Vagina (tissue), 2 donors: ENCODE measurements at places on chromosomes 6 and 20.

DNA sequence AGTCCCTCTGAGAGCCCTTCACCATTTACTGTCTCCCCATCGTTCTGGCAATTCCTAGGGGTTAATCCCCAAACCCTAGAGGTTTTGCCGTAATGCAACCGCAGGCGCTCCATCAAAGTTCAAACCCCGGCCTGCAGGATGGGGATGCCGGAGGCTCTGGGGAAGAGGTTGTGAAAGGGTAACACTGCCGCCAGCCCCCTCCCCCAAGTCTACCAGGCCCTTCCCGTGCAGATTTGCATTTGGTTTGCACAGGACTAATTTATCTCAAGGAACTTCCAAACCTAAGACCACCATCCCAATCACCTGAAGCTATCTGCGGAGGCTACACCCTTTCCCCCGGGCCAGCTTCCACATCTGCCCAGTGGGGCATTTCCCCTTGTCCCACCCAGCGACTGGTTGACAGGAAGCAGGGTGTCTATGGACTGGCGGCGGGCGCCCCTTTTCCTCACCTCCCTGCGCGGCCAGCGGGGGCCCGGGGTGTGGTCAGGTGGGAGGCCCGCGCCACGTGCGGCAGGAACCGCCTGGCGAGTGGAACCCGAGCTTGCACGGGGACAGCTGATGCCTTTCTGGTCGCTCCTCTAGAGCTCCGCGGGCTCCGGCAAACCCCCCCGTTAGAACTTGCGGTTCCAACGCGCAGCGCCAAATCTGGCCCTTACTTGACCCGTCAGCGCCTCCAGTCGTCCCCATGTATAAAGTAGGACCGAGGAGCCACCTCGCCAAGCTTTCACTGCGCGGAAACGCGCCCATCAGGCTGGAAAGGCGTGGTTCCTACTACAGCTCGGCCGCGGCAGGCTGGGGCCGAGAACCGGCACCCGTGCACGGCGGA is 9.4 kb upstream of the SLC4A11 start:
- DNase-seq, result no peak

- DNase-seq, result no peak
Observed at GRCh38 chr6:1624058-1624850, 14.5 kb downstream of the FOXC1 start.

GRCh38 chr6:166204852-166205650 is 37.4 kb upstream of the TBXT start:
- DNase-seq, result no peak

DNA sequence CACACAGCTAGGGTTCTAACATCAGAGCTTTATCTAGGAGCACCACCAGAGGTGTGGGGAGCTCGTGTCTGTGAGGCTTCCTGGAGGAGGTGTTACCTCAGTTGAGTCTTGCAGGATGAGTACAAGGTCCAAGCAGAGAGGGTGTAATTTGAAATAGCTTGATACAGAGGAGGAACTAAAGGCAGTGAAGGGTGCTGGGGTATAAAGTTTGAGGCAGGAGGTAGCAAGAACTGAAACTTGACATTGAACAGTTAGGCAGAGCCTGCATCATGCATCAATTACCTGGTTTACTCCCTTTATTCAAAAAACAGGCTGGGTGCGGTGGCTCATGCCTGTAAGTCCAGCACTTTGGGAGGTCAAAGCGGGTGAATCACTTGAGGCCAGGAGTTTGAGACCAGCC is 241.2 kb downstream of the UST start:
- DNase-seq, result no peak

DNA sequence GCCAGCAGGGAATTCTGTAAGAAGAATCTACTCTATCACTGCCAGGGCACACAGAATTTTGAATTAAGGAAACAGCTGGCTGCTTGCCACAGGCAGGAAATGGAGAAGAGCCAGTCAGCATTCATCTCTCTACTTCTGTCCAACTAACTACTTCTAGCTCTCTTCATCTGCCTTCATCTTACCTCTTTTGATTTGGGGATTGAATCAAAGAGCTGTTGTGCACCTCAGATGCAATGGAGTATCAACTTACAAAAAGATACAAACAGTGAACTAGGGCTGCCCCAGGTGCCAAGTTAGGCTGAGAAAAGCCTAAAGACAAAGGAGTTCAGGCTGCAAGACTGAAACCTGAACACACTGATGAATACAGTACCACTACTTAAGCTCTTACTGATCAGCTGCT is 82.0 kb downstream of the PTPRK start:
- no peak for DNase-seq

DNA sequence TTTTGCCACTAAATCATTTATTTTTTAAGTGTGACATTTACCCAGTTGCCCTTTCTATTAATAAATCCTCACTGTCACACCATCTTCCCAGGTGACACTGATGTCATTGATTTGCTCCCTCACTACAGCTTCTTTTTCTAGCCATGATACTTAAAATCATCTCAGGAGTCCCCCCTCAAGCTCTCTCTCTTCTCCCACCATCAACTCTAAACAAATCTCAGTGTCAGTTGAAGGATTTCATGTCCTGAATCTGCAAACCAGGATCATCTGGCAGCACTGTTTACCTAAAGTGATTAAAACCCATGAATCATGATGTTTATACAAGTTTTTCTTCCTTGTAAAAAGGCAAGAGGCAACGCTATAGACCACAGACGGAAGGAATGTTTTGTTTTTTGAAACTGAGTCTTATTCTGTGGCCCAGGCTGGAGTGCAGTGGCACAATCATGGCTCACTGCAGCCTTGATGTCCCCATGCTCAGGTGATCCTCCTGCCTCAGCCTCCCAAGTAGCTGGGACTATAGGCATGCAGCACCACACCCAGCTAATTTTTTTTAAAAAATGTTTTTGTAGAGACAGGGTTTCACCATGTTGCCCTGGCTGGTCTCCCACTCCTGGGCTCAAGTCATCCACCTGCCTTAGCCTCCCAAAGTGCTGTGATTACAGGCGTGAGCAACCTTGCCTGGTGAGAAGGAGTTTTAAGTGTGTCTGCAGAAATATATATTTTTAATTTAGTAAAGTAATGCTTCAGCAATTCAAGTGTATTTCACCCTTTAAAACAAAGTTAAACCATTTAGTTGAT is 30.1 kb upstream of the SH3BGRL2 start:
- no peak for DNase-seq
